Heart left ventricle (tissue), 16 donors: ENCODE measurements at places on chromosomes 6 and 20. TPM values are rescaled to one million over a fixed set of nuclear protein-coding genes. Genes with fewer than 3 reads are reported as not detected.

Gene TGM3
- not detected for total RNA-seq

Gene ABHD16A
- 27.4 TPM for total RNA-seq

Gene CDH26
- total RNA-seq = 0.98 TPM

Gene PXDC1
- 19.1 TPM for total RNA-seq

Gene SRXN1
- total RNA-seq = 32.4 TPM

Gene HTR1E
- total RNA-seq = not detected

Gene SAMD3
- total RNA-seq = 0.22 TPM

Gene OR2H1
- not detected for total RNA-seq

Gene DSP
- total RNA-seq = 258 TPM

Gene LRRC73
- total RNA-seq = 1.2 TPM

Gene JPH2
- 167 TPM for total RNA-seq

Gene RREB1
- total RNA-seq = 47.7 TPM

Gene HLA-DPA1
- 105 TPM for total RNA-seq
